ENCODE measurements at places on chromosomes 16 and 17. TPM values are rescaled to one million over a fixed set of nuclear protein-coding genes. Genes with fewer than 3 reads are reported as not detected.

- no peak for DNase-seq
Observed at GRCh38 chr17:77233635-77234334, 93.0 kb downstream of the SEC14L1 start.

IRX3 gene
- total RNA-seq, result not detected

- no peak for DNase-seq
Observed at GRCh38 chr16:3687021-3687420, 30.3 kb downstream of the TRAP1 start.

SLC16A13 gene
- 1.8 TPM for total RNA-seq

DNA sequence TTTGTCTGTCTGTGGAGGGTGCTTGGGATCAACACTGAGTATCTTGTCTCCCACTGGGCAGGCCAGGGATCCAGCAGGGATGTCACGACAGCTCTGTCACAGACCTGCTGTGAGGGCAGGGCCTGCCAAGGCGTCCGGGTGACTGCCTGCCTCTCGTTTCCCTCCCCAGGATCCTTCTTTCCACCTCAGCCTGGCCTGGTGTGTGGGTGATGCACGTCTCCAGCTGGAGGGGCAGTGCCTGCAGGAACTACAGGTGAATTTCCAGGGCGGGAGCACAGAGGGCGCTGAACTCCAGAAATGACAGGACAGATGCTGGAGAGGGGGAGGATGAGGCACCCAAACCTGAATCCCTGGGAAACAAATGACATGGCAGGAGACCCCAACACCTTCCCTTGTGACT lies 6.8 kb upstream of the MMP15 start:
- DNase-seq, result no peak

KRTAP4-6 gene
- not detected for total RNA-seq

DNA sequence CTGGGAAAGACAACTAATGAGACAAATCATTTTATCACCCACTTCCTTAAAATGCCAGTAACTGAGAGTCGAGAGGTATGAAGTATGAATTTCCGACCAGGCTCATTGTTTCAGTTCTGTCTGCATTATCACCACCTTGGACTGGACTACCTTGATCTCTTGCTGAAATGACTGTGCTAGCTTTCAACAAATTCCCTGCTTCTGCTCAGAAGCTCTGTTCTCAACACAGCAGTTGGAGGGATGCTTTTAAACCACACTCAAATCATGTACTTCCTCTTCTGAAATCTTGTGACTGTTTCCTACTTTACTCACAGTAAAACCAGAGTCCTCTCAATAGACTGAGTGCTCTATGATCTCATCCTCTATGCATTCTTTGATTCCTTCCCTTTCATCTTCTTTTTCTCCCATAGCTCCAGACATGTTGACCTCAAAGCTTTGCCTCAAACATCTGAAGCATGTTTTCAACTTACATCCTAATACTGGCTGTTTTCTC lies 195.8 kb downstream of the KCNJ2 start:
- DNase-seq, result no peak

HOXB1 gene
- not detected for total RNA-seq

GRCh38 chr16:55257966-55258613 lies 65.9 kb upstream of the IRX6 start:
- peak; percentile 41 for DNase-seq

PFN1 gene
- 321 TPM for total RNA-seq

GRCh38 chr17:50022463-50023130 lies 27.6 kb upstream of the DLX3 start:
- no peak for DNase-seq

DNA sequence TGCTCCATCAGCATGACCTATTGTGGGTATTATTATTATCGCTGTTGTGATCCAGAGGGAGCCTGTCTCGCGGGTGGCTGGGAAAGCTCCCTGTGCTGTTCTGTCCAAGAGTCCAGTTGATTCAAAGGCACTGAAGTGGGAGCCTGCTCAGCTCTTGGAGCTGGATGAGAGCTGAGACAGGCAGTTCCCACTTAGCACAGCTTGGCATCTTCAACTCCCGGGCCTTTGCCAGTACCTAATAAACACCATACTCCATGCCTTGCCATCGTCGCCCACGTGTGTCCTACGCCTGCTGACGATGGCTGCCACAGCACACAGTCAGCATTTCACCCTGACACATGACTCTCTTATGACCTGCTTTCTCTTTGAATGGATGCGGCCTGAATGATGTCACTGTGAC lies 32.6 kb downstream of the RTN4RL1 start:
- DNase-seq, result no peak

- DNase-seq, result peak; percentile 91
Observed at GRCh38 chr16:89246903-89247733, 29.6 kb downstream of the ZNF778 start.

DNA sequence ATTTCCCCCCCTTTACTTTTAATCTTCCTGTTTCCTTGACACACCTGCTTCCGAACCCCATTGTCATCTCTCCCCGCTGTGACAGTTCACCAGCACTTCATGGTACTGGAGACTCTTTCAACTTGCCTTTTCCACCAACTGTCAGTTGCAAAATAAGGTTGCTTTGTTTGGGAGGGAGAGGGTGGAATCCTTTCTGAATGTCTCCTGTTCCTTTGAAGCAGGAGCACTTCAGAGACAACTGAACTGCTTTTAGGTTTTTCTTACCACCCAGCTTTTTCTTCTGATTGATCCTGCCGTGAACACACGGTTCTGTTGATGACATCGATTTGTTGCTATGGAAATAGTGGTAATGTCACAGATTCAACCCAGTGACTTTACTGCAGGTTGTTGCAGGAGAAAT lies 42.0 kb downstream of the RPA1 start:
- DNase-seq, result peak; percentile 27

CDK5R1 gene
- 5.6 TPM for total RNA-seq

DNA sequence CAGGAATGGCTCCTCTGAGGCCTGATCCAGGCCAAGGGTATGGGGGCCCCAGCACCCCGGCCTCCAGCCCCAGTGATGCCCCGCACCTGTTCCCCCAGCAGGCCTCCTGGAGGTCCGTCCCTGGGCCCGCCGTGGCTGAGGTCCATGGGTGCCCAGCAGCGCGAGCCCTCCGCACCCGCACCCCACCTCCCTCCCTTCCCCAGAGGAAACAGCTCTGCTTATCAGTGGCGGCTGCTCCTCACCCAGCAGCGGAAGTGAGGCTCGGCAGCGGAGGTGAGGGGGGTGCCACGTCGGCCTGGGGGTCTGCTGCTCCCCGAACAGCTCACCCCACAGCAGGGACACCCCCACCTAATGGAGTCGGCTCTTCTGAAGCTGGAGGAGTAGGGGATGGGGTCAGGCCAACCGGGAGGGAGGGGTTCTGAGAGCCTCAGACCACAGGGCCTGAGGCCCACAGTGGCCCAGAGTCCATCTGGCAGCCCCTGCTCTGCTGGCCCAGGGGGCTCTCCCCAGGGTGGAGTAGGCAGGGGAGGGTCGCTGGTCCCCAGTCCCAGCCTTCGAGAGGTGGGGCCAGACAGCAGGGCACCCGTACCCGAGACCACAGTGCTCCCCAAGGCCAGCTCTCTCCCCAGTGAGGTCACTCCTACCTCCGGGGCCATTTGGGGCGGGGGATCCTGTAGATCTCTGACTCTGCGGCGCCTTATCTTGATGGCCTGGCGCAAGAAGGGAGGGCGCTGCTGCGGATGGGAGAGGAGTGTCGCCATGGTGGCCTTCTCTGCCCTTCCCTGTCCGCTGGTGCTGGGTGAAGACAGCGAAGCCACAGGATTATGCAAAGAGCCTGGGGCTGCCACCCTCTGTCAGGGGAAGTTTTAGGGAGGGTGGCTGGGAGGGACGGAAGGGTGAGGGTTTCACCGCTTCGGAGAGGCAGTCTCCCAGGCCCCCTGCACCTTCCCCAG lies at the start of gene UNC13D:
Gene UNC13D, minus strand, starts transcription at position 828 of the 953 bp plus-strand sequence. Its CDS starts 67 bp downstream, at position 761.
- DNase-seq, result peak; percentile 80

HOXB6 gene
- 0.19 TPM for total RNA-seq

GRCh38 chr17:1177016-1177700 lies 2.6 kb downstream of the ABR start:
- no peak for DNase-seq

C1QTNF1 gene
- 0.78 TPM for total RNA-seq

GRCh38 chr17:65394811-65395472 lies 166.5 kb downstream of the AXIN2 start:
- DNase-seq, result no peak

ATP1B2 gene
- total RNA-seq, result 0.22 TPM

DNA sequence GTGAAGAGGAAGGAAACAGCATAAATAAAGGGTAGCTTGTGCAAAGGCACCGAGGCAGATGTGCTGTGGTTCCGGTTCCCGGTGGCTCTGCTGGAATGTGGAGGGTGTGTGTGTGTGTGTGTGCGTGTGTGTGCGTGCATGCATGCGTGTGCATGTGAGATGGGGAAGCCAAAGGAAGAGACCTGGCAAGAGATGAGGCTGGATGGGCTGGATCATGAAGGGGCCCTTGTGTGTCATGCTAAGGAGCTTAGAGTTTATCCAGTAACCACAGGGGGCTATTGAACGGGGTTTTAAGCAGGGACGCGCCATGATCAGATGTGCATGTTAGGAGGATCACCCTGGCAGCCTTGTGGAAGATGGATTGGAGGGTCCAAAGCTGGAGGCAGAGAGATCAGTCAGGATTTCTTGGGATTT lies 8.3 kb downstream of the WSCD1 start:
- DNase-seq, result no peak

DNA sequence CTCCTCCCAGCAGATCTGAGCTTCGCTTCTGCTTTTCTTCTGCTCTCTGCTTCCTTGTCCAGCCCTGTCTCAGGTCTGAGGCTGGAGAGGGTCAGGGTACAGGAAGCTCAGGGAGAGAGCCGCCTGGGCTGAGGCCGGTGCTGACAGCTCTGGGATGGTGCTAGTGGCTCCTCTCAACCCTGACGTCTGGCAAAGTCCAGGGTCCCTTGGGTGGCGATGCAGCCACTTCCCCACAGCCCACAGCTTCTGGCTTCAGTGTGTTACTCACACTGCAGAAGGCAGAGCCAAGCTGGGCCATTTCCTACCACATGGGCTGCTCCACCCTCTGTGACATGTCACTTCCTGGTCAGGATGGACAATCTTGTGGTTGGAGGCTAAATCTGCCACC lies at the start of gene CD300C:
Gene CD300C, minus strand, starts transcription at position 273 of the 388 bp plus-strand sequence. CDS start 333 bp downstream, outside the sequence.
- no peak for DNase-seq

DNA sequence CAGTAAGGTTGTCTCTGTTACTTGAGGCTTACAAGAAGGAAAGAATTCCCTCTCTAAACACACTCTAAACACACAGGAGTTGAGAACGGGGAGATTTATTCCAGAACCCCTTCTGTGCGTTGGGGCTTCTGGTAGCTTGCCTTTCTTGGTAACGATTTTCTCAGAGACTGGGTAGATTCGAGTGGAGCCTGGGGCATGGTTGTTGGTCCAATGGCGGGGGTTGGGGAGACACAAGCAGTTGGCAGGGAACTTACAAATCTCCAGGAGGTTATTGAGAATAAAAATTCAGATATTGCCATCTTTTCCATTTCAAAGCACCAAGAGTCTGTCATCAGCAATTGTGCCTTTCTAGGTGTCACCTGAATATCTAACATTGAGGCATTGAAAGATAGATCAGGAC lies 251.7 kb downstream of the CDH13 start:
- no peak for DNase-seq

DNA sequence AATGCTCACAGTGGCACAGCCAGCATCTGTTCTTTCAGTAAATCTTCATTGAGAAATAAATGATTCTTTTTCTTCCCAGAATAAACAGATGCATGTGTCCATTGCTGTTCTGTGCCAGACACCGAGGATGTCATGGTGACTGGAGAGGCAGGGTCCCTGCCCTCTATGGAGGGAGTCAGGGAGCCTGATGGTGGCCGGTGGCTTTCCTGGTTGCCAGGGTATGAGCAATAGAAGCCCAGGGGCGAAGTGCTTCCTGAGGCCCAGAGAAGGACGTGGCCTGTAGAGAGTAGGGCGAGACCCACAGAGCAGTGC lies 29.9 kb upstream of the NUDT16L1 start:
- DNase-seq, result no peak

DNA sequence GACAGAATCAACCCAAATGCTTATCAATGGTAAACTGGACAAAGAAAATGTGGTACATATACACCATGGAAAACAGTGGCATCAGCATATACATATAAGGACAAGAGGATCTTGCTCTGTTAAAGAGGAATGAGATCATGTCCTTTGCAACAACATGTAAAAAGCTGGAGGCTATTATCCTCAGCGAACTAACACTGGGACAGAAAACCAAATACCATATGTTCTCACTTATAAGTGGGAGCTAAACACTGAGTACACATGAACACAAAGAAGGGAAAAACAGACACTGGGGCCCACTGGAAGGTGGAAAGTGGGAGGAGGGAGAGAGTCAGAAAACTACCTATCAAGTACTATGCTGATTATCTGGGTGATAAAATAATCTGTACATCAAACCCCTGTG lies 447.3 kb upstream of the MAF start:
- no peak for DNase-seq

DNA sequence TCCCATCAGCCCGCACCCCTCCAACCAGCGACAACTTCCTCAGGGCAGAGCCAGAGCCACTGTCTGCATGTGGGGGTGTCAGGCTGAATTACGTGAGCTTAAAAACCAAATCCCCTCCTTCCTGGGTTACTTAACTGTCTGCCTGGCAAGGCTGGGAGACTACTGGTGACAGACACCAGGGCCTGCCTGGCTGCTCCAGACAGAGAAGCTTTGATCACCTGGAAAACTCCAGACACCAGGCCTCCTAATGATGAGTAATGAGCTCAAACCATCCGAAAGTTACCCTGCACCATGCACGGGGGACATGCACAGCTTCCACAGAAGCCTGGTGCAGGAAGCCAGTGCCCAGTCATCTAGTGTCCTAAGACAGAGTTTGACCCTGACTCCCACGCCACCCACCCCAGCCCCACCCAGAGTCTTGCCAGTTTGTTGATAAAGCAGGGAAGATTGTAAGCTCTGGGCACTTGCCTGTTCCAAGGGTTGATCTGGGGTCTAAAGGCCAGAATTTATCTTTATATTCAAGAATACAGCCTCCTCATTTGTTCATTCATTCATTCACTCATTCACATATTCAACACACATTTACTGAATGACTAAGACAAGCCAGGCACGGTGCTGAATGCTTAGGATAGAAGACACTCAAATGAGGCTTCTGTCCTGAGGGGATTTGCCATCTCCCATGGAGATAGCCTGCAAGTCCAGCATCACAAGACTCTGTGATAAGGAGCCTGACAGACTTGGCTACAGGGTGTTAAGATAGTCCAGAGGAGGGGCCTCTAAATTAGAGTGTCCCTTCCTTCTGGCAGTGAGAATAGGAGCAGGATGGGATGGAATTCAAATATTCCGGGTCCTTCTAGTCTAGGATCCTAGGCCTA lies 7.2 kb upstream of the CCDC182 start:
- no peak for DNase-seq

DNA sequence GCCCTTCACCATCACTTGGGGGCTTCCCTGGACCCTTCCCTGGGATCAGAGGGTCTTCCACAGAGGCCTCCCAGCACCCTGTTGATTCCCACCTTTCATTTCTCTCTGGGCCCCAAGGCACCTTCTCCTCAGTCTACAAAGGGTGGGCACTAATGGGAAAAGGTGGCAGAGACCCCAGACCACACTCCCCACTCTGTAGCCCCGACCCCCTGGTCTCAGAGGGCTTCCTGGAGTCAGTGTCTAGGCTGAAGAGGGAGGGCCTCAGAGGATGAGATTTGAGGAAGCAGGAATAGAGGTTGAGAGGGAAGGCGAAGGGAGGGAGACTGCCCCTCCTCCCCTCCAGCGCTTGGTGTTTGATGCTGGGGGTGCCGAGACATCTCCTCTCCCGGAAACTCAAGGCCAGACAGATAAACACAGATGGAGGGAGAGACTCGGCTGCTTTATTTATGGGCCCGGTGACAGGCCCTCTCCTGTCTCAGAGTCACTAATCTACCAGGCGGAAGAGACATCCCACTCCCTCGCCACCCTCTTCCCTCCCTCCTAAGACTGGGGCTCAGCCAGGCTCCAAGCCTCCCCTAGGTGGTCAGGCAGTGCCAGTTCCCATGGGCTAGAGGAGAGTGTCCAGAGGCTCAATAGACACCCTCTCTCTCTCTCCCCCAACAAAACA lies 18.5 kb upstream of the SP2 start:
- DNase-seq, result no peak

GRCh38 chr17:78257810-78258322 lies 26.4 kb downstream of the TMEM235 start:
- no peak for DNase-seq

Data from CD8-positive, alpha-beta T cell (primary cell).